ENCODE measurements at places on chromosomes 6 and 20.

DNA sequence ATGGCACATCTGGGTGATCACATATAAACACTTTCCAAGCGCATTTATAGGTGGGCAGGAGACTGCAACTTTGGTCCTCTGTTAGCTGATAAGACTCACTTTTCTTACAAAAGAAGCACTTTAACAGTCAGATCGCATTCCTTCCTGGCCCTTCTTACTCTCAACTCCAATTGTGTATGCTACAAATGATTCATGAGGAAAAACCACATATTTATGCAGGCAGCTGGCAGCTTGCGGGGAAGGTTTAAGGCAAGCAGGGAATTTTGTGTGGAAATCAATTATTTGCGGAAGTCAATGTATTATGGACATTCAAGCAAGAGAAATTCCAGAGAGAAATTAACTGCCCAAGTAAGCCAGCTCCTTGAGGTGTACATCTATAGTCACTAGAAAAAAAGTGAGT is 194.0 kb downstream of the PKHD1 start:
- peak; percentile 54 for DNase-seq

DNA sequence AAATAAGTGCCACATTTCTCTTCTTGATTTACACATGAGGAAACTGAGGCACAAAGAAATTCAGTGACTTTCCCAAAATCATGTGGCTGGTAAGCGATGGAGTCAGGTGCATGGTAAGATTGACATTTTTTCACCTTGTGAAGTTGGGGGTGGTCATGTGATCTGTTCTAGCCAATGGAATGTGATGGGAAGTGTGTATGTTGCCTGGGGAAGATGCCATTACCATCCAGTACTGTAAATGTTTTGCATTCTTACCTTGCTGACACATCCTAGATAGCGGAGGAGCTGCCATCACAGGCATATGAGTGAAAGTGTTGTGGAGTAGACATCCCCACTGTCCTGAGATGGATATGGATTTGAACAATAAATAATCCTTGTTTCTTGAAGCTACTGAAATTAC is 499.6 kb upstream of the SULF2 start:
- DNase-seq: peak; percentile 53

GRCh38 chr6:164069350-164069990 is 655.0 kb downstream of the QKI start:
- DNase-seq: no peak

DNA sequence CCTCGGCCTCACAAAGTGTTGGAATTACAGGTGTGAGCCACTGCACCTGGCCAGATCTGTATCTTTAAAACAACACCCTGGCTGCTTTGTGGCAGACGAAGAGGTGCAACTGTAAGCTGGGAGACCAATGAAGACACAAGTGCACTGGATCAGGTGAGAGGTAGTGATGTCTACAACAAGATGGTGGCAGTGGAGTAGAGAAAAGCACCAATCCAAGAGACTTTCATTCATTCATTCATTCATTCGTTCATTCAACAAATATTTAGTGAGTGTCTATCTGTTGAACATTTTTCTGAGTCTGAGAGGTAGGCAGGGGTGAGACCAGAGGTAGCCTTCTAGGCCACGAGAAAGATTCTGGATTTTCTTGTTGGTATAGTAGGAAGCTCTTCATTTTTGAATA is 36.9 kb upstream of the TTPAL start:
- DNase-seq: no peak

DNA sequence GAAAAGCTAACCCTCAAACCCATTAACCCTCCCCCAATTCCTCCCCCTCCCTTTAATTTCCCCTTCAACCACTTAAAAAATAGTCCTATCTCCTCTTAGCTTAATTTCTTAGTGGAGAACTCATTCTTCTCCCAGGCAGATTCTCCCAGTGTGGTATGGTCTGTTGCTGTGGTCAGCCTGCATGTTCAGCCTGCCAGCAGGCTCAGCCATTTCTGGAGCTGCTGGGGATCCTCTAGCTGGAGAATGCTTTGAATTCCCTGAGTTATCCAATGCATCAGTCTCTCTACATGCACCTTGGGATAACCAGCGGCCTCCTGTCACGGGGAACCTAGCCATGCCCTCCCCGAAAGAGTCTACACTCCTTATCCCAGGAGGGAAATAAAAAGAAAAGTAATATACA is 375.4 kb upstream of the RSPO3 start:
- DNase-seq: no peak

GRCh38 chr20:33081411-33082154 is 2.1 kb downstream of the BPIFB4 start:
- no peak for DNase-seq

DNA sequence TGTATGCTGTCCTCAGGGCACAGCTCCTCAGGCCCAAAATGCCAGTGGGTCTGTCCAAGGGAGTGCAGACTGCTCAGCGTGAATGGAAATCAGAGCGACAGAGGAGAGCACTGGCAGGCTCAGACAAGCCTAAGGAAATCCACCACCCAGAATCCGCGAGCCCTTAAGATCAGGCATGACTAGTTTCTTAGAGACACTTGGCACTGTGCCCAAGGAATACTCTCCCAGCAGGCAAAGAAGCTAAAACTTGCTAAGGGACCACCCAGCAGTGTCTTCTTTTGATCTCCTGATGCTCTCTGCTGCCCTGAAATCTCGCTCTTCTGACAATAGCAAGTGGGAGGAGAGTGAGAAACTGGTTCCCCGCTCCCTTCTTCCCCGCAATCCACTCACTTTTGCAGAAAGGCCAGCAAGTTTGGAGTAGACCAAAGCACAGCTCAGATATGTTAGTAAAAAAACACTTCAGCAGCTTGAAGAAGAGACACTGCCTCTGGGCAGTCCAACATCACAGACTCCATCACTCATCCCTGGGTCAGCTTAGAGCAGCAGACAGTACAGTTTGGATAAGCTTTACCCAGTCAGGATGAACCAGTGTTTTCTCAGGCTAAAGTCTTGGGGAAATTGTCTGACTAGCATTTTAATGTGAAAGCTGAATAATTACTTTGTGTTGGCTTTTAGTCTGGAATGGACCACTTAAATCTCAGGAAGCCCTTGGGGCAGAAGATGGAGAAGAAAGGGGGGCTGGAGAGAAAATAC is 32.4 kb downstream of the TRAF3IP2 start:
- DNase-seq: no peak

DNA sequence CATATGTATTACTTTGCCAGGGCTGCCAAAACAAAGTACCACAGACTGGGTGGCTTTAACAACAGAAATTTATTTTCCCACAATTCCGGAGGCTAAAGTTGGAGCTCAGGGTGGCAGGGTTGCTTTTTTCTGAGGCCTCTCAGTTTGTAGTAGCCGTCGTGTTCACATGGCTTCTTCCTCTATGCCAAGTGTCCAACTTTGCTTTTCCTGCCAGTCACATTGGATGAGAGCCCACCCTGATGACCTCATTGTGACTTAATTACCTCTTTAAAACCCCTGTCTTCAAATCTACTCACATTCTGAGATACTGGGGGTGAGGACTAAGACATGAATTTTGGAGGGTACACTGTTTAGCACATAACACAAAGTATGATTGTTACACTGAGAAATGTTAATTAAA is 9.9 kb upstream of the ECT2L start:
- DNase-seq: no peak

DNA sequence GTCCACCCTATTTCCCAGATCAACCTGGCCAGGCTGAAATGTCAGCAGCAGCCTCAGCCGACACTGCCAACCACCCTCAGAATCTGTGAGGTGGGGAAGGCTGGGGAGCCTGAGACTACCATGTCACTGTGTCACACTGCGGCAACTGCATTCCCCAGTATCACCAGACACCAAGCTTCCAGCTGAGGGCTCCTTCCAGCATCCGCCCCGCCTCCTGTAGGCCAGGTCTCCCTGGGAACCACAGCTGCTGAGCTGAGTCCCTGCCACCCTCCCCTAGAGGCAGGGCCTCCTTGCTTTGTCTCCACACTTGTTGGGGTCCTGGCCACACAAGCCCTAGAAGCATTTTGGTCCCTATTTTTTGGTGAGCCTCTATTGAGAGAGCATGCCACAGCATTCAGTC is 115.7 kb downstream of the UNC5CL start:
- DNase-seq: no peak

- no peak for DNase-seq
Measured at GRCh38 chr20:44465001-44465560, 10.6 kb upstream of the TTPAL start.

GRCh38 chr6:78101387-78101786 is 448.5 kb downstream of the MEI4 start:
- DNase-seq: no peak

- DNase-seq: no peak
Measured at GRCh38 chr6:146336191-146336590, 207.4 kb upstream of the RAB32 start.

GRCh38 chr6:47308198-47308517 is 1.5 kb downstream of the TNFRSF21 start:
- no peak for DNase-seq

DNA sequence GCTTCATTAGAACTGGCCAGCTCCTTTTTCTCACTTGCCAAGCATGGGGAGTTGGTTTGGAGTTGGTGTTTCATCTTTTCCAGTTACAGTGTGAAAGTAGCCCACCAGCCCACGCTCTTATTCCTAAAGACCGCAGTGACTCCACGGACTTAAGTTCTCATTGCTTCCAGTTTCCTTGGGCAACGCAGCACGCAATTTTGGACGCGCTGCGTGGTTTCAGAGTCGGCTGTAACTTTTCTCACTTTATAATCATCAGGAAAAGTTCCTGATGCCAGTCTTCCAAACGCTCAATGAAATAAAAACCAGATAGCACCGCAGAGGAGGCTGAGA is 381 bp upstream of the PEX7 start:
- no peak for DNase-seq

- no peak for DNase-seq
Measured at GRCh38 chr20:60055740-60056139, 97.5 kb downstream of the CDH26 start.

GRCh38 chr20:13684566-13685222 is 46.0 kb upstream of the TASP1 start:
- no peak for DNase-seq

GRCh38 chr20:33490023-33490933 is at the start of gene CBFA2T2:
CBFA2T2 (plus strand) TSS chr20:33490096; CDS start chr20:33490268, 172 bp downstream.
- DNase-seq: peak; percentile 2

GRCh38 chr6:315921-316752 is 23.9 kb downstream of the DUSP22 start:
- DNase-seq: no peak

- no peak for DNase-seq
Measured at GRCh38 chr20:62666736-62667529, 24.6 kb downstream of the SLCO4A1 start.

DNA sequence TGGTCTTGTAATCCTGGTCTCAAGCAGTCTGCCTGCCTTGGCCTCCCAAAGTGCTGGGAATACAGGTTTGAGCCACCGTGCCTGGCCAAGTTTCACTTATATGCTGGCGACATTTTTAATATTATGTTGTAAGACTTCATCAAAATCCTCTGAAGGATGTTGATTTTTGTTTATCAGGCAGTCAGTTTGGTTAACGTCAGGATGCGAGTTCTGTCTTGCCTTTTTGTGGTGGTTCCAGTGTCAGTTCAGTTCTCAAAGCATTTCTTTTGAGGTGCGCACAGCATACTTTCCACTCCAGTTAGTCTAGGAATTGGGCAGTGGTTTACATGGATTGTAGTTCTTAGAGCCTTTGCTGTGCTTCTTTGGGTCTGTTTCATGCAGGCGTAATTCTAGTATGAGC is 24.9 kb downstream of the SCAF8 start:
- DNase-seq: no peak

- no peak for DNase-seq
Measured at GRCh38 chr20:48807586-48808381, 20.0 kb downstream of the PREX1 start.

- no peak for DNase-seq
Measured at GRCh38 chr6:26075063-26075717, 12.0 kb upstream of the HFE start.

- DNase-seq: no peak
Measured at GRCh38 chr6:116365743-116366142, 5.0 kb upstream of the DSE start.

DNA sequence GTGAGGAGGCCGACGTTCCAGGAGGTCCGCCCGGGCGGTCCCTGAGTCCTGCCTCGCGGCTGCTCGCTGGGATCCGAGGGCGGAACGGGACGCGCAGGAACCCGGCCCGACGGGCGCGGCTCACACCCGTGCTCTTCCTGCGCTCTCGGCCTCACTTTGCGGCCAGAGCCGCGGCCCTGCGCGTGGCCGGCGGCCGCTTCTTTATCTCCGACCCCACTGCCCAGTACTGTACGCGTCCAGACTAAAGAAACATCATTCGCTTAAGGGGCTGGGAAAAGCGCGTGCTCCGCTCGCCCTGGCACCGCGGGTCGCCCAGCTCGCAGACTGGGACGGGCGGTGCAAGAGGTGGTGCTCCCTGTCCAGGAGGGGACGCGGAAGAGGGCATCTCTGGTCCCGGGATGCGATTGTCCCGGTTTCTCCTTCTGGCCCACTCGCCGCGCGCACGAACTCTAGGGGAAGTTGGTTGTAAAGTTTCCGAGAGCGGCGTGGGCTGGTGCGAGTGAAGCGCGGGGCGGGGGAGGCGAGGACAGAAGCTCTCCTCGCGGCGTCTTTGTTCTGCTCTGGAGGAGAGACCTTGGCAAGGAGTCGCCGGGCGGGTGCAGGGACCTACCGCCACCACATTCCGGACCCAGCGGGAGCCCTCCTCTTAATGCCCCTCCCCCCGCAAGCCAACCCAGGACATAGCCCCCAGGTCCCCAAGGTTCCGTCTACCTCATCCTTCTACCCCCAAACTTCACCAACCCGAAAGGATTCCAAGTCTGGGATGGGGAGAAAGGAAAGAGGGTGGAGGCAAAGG is 71.0 kb downstream of the SOX4 start:
- DNase-seq: no peak

- peak; percentile 48 for DNase-seq
Measured at GRCh38 chr20:47392015-47392720, 35.7 kb upstream of the ZMYND8 start.

GRCh38 chr6:45624228-45624627 is 246.5 kb upstream of the SUPT3H start:
- no peak for DNase-seq

GRCh38 chr20:11429168-11429567 is 488.5 kb upstream of the BTBD3 start:
- no peak for DNase-seq

GRCh38 chr6:87922947-87923330 is 124.7 kb upstream of the SPACA1 start:
- no peak for DNase-seq

DNA sequence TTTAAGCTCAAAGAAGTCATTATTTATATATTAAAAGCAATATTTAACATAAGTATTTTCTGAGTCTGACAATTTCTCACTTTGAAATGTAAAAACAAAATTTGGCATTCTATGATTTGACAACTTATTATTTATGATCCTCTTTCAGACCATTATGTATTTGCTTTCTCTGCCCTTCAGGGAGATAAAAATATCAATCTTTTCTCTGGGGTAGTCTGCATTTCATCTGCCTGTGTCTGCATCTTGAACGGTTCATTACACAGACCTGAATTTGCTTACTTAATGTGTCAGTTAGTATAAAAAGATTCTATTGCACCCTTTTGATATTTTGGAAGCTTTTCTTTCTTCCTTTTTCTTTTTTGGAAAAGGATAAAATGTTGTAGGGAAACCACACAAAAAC is 354.0 kb upstream of the RGS17 start:
- no peak for DNase-seq

DNA sequence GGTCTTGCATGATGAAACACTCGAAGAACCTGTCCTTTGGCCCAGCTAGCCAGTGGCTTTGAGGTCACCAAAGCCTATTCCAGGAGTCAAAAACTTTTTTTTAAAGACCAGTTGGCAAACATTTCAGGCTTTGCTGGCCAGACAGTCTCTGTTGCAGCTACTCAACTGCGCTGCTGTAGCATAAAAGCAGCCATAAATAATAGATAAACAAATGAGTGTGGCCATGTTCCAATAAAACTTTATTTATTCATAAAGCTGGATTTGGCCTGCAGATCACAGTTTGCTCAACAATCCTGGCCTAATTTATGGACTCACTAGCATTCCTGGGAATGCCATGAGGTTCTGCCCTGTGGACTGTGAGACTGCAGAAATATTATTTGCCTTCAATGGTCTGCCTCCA is 68.8 kb upstream of the LTV1 start:
- DNase-seq: no peak

All from kidney epithelial cell (primary cell).